Fibroblast of the conjunctiva (primary cell): ENCODE measurements at places on chromosomes 3 and 15.

DNA sequence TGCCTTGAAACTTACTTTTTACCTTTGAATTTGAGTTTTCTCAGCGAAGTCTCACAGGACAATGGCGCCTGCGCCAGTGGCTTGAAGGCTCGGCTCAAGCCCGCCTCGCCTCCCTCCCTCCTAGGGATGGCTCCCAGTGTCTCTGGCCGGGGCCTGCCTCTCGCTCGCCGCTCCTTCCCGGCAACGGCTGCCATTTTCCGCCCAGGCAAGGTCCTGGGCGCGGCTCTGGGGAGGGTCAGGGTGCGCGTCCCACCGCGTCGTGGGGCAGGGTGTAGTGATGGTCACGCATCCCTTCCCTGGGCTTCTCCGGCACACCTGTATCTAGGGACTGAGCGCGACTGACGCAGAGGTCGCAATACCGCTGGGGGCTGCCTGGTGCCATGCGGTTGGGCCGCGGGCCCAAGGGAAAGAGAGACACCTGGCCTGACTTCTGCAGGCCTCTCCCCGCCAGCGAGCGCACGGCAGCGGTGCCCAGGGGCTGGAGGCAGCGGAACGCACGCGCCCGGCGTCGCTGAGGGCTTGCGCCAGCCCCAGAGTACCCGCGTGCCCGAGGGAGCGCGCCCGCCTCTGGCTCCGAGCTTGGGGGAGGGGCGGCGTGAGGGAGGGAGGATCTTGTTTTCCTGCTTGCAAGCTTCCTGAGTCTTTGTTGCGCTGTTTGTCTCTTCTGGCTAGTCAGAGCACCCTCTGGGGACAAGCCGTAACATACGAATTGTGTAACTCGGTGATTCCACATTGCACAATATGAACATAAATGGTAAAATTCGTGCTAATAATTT is 20.7 kb upstream of the FEM1B start:
- DNase-seq = peak; percentile 87

GRCh38 chr3:18217507-18218174 is 207.5 kb downstream of the SATB1 start:
- DNase-seq = no peak

GRCh38 chr15:37995461-37996347 is 61.3 kb downstream of the TMCO5A start:
- DNase-seq = peak; percentile 76

GRCh38 chr3:122502941-122503340 is 11.8 kb downstream of the KPNA1 start:
- DNase-seq = no peak

- no peak for DNase-seq
Observed at GRCh38 chr3:122618614-122619013, 41.2 kb downstream of the PARP15 start.

DNA sequence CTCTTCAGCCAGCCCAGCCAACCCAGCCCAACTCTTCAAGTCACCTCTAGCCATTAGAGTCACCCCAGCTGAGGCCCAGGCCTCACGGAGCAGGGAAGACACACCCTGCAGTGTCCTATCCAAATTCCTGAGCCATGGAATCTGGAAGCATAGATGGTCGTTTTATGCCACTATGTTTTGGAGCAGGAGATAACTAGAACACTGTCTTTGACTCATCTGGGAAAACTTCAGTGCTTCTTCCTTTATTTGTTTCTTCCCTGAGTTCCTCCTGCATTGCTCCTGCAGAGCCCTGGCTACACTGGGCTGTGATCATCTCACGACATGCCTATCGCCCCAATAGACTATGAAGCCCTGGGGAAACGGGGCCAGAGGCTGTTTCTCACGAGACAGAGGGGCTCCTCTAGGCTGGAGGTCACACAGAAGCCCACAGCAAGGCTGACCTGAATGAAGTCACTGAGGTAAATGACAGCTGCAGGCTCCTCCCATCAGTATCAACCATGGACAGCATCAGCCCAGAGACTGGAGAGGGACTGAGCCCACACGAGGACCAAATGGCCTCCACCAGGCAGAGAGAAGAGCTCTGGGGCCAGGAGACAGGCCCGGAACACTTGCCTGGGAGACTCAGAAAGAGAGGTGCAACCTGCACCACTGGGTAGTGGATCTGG is 22.7 kb downstream of the CRABP1 start:
- DNase-seq = no peak

DNA sequence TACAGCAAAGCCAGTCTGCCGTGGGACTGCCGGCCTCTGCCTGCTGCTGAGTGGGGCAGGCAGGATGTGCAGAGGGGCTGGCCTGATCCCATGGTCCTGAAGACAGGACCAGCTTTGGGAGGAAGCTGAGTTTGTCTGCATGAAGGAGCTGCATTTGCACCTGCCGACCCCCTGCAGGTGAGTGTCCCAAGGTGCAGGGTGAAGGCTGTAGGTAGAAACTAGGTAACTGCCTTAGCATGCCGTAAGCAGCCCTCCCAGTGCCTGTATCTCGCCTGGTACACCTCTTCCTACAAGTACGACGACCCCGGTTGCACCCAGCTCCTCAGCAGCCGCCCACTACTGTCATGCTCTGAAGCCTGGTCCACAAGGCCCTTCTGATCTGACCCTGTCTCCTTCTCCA is 34.9 kb downstream of the AMOTL2 start:
- DNase-seq = no peak

DNA sequence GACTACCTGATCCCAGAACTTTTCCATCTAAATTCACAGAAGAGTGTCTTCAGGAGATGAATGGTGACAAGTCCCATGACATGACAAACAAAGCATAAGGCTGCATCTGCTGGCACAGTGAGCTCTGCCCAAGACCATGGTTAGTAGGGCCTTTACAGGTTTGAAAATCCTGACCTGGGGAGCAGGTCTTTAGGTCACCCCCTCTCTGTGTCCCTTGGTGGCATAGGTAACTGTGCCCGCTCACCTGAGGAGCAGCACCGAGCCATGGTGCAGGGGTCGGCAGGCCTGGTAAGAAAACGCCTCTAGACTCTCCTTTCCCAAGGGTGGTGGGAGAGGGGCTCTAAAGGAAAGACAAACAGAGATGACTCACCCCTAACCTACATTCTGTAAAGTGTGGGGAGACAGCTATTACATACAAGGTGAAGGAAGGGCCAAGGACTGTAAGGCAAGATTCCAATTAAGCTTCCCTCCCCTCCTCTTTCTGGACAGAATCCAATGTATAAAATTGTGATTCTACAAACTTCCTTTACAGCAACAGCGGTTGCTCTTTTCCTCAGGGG is 74.0 kb downstream of the SATB1 start:
- DNase-seq = no peak

GRCh38 chr3:127831723-127832172 is 9.4 kb upstream of the MGLL start:
- peak; percentile 42 for DNase-seq

DNA sequence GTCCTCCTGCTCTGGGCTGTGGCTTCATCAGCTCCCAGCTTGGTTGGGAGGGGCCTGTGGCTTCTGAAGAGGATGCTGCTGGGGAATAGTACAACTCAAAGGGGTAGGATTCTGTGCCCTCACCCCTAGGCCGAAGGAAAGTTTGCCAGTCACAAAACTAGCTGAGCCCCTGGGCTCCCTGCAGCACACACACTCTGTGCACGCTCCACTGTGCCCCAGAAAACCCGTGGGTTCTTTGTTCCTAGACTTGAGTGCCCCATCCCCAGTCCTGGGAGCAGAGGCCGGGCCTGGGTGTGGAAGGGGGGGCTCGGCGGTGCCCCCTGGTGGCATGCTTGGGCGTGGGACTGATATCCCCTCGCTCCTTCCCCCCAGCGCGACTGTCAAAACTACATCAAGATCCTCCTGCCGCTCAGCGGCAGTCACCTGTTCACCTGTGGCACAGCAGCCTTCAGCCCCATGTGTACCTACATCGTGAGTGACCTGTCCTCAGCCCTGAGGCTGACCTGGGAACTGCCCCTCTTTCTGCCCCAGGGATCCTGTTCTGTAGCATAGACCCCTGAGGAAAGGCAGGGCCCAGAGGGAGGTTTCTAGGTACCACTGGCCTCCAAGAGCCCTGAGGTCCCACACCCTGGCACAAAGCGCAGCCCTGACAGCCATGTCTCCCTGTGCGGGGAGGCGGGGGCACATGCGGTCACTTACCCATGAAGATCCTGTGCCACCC is 14.2 kb downstream of the CIB1 start:
- DNase-seq = no peak

GRCh38 chr3:29156086-29156715 is 124.7 kb upstream of the RBMS3 start:
- peak; percentile 5 for DNase-seq

- DNase-seq = no peak
Observed at GRCh38 chr3:61600195-61600594, 38.8 kb downstream of the PTPRG start.

GRCh38 chr3:187808527-187808895 is 63.2 kb upstream of the BCL6 start:
- no peak for DNase-seq

DNA sequence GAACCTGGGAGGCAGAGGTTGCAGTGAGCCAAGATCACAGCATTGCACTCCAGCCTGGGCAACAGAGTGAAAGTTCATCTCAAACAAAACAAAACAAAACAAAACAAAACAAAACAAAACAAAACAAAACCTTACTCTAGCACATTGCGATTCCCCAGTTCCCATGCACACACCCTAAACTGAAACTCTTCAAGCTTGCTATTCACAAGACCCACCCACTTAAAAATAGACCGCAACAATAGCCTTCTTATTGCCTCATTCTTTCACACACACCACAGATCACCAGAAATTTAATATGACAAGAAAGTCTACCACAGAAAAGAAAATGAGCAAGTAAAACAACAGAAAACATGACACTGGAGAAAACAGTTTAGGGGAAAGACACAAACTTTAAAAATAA is 598.4 kb downstream of the FHIT start:
- no peak for DNase-seq

DNA sequence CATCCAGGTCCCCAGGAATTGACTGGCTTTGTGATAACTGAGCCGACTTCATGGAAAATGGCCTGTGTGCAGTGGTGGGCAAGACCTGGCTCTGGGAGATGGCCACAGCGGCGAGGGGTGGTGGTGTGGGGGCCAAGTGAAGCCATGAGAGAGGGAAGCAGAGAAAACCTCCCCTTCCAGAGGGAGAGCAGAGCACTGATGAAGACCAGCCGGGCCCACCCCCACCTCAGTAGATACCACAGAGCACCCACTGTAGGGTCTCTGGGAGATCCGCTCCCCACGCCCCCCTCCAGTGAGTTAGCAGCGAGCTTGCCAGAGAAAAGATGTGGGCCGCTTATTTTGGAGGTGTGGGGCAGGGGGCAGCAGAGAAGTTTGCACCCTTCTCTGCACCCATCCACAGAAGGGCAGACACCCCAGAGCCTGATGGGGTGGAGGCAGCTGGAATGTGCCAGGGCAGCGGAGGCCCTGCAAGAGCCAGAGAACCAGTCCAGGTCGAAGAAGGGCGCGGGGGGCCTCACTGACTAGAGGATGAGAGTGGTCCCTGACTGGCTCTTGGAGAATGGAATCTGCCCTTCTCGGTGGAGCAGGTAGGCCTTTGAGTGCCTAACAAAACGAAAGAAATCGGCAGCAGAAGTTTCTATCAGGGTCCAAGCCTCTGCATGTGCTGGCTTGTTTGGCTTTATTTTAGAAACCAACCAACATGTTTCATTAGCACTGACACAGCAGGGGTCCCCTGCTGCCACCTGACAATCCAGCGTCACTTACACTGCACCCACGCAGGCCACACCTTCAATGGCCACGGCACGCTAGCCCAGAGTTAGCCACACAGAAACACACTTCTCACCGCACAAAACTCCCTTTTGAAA is 28.3 kb downstream of the MELTF start:
- DNase-seq = no peak

DNA sequence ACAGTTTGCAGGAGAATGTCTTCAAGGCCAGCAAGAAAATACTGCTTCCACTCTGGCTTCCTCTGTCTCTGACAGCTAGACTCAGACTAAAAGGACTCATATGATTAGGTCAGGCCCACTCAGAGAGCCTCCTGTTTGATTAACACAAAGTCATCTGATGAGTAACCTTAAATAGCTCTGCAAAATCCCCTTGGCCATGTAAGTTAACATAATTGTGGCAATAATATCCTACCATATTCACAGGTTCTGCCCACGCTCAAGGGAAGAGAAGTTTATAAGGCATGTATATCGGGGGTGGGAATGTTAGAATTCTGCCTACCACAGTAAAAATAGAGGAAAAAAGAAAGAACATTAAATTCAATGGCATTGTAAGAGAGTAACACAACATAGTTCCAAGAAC is 20.6 kb upstream of the HHATL start:
- DNase-seq = no peak

DNA sequence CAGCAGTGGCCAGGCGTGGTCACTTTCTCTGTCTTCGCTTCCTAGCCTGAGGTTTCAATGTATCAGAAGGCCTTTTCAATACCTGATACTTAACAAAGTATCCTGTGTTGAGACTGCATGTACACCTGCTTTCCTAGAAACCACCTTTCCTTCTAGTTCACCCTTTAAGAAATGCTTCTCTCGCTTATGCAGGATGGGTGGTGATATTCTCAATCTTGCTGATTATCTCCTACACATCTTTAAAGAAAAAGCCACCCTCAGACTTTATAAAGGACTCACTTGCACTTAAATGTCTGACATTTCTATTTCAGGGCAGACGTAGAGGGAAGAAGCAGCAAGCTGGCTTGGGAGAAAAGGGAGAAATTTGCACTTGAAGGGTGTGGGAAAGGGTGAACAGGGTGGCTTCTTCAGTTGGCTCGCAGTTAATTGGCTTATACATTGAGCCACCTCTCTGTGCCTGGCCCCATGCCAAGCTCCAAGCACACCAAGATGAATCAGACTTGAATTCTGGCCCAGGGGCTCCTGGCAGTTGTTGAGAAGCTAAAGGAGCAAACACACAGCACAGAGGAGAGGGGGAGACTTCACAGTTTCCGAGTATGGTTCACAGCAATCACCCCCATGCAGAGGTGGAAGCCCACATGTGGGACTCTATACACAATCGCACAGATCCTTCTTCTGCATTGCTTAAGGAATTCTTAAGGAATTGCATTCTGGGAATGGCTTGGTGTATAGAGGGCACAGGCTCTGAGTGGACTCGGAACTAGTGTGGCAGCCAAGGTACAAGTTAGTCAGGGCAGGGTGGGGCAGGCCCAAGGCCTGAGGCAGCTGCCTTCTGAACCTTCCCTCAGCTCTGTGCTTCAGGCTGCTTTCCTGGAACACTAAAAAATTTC is 1.3 kb downstream of the ARL6IP5 start:
- DNase-seq = peak; percentile 98

GRCh38 chr3:180615954-180616353 is 14.0 kb downstream of the TTC14 start:
- DNase-seq = no peak

- no peak for DNase-seq
Observed at GRCh38 chr3:162041622-162042021, 545.0 kb downstream of the OTOL1 start.

GRCh38 chr15:79978655-79979514 is 7.9 kb upstream of the BCL2A1 start:
- peak; percentile 44 for DNase-seq
